ENCODE measurements at places on chromosomes 7 and 10.
A peak's percentile ranks its signal among the peaks of the same experiment; 100 is the strongest.

- DNase-seq, result no peak
Observed at GRCh38 chr10:44242091-44242490, 142.8 kb downstream of the CXCL12 start.

DNA sequence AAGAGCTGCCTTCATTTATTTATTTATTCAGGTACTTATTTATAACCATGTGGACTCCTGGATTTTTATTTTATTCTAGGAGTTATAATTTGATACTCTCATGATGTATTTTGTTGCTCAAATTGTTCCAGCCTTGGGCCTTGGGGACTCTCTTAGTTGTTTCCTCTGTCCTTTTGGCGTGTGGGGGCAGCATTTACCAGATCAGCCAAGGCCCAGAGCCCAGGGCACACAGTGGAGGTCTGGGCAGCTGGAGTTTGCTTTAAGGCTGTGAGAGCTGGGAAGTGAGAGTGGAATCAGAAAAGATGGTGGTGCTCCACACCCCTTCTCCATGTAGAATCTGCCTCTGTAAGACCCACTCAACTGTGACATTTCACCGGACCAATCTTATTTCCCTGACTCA is 398.9 kb downstream of the RPS24 start:
- DNase-seq, result no peak

- no peak for DNase-seq
Observed at GRCh38 chr7:137354396-137354795, 10.9 kb upstream of the PTN start.

GRCh38 chr10:45515630-45516029 is 141.6 kb downstream of the ALOX5 start:
- no peak for DNase-seq

- no peak for DNase-seq
Observed at GRCh38 chr10:28796606-28797512, 119.5 kb downstream of the BAMBI start.

DNA sequence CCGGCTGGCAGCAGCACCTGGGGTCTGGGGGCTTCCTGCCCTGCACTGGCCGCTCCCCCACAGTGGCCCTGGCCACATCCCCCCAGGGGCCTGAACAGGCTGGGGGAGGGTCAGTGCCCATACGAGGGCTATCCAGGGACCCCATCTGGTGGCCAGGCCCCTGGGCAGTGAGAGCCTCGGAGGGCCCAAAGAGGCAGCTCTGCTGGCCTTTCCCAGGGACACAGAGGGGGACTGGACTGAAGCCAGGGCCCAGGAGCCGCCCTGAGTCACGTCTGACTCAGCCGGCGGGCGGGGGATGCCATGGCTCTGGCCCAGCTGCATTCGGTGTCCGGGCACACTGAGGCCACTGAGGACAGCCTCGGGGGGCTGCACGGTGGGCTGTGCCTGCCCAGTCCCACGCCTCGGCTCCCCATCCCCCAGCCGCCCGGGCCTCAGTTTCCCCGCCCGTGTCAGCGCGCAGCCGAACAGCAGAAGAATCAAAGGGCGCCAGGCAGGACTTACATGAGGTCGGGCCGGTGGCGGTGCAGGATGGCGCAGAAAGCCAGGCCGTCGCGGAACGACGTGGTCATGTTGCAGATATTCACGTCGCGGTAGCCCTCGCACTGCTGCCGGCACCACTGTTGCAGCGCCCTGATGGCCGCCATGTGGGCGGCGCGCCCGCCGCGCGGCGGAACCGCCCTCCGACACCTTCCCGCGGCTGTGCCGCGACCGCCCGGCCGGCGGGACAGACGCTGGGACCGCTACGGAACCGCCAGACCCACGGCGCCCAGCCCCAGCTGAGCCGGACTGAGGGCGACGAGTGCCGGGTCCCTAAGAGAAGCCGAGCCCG is at the start of gene MICALL2:
TSS of gene MICALL2 (minus strand) at position 788 of the 829 bp plus-strand sequence. CDS start at position 644, 144 bp downstream.
- DNase-seq, result peak; percentile 13

DNA sequence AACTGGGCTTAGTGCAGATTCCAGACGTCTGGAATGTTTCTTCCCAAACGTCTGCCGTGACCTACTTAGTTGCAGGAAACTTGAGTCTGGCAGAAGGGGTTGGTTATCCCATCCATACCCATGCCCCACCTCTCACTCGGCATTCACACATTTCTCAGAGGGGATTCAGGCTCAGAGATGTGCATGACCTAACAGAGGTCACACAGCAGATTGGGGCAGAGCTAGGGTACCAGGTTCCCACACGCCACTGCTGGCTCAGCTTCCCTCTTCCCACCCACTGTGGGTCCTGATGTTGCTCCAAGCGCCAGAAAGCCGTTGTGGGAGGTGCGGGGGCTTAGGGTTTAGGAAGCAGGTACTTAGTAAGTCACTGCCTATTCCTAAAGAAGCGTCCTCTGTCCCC is 3.0 kb downstream of the UCMA start:
- no peak for DNase-seq

DNA sequence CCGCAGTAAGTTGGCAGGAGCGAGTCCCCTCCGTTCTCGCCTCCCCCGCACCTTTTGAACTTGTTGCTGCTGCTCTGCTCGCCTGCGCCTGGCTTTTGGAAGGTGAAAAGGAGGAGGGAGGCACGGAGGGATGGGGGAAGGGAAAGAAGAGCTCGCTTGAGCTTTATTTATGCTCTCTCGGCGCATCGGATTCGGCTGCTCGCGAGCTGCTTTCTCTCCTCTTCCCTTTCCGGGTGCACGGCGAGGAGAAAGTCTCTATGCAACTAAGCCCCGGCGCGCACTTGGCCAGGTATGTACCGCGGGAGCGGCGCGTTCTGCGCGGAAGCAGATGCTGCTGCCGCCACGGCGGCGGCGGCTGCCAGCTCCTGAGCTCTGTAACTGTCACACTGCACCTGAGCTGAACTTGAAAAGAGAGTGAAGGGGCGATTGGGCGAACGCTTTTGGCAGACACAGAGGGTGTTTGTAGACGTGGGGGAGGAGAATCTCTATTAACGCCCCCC is 551 bp downstream of the KCND2 start:
- no peak for DNase-seq

DNA sequence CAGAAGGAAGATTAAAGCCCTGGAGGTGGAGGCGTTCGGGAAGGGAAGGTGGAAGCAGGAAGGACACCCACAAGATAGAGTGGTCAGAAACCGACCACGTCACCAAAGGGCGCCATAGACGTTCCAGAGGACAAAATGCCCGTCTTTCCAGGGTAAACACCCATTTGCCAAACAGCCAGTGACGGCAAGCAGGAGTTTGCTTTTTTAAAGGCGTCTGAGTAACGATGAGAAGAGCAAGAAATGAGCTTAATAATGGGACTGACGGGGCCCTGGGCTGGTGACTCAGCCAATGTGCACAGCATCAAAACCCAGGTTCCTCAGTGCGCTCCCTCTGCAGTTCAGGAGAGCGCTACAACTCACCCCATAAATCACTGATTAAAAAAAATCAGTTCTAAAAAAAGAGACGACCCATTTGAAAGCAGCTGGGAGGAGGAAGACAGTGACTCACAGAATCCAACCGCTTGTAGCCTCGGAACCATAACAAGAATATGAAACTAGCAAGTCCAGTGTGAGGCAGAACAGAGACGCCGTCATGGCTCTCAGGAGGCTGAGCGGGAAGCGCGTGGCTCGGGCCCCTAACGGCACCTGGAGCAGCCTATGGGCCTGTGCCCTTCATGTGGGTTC is 5.9 kb downstream of the DIP2C start:
- DNase-seq, result no peak

DNA sequence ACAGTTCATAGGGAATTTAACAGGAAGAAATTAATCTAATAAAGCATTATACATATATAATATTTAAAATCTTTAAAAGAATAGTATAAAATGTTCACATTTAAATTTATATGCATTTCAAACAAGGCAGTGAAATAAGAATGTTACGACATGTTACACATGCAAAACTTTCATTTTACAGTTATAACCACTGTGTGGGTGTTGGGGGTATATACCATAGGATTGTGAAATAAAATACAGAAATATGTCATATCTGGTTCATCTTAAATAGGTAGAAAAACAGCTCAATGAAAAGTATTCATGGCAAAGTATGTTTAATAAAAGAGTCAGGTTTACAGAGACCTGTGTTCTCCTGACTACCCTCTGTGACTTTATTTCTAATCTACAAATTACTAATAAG is 45.6 kb downstream of the CHCHD3 start:
- DNase-seq, result no peak

DNA sequence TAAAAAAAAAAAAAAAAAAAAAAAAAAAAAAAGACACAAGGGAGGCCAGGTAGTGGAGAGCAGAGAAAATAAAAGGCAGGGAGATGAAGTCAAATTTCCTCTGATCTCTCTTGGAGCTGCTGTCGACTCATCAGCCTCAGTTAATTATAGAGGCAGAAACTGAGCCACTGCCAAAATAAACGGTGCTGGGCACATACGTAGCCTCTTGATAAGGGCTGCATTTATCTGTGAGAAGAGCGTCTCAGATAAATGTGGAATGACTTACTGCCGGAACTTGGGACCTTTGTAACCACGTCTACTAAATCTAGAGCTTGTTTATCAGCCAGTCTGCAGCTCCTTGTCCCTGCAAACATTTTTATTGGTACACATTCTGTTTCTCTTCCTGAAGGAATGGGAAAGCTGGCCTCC is 162.3 kb downstream of the BAMBI start:
- no peak for DNase-seq

DNA sequence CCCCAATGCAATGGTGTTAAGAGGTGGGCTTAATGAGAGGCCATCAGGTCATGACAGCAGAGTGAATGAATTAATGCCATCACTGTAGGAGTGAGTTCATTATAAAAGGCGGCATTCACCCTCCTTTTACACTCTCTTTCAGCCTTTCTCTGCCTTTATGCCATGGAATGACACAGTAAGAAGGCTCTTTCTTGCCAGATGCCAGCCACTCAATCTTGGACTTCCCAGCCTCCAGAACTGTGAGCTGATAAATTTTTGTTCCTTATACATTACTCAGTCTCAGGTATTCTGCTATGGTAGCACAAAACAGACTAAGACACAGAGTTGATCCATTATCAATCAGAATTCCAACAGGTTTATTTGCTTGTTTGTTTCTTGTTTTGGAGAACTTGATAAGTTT is 3.2 kb downstream of the TCAF1 start:
- DNase-seq, result no peak

DNA sequence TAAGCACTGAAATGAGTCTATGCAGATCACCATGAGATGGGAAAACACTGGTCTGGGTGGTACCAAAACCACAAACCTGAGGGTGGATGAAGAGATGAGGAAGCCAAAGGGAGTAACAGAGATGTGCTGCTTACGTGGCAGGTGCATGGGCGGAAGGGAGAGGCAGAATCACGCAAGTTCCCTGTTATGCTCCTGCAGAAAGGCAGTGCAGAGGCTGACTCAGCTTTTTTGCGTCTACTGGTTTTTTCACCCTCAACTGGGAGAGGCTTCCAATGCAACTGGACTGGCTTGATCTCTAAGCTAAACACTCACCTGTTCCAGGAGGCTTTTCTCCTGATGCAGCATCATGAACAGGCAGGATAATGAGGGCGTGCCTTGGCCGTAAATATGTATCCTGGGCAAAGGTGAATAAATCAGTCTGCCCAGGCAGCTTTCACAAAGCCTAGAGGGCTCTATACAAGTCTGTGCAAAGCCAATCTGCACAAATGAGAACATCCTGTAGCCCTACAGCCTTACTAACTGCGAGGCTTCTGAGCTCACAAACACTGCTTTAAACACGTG is 95.4 kb upstream of the AFAP1L2 start:
- no peak for DNase-seq

- peak; percentile 11 for DNase-seq
Observed at GRCh38 chr7:105759670-105760550, 116.5 kb downstream of the ATXN7L1 start.

DNA sequence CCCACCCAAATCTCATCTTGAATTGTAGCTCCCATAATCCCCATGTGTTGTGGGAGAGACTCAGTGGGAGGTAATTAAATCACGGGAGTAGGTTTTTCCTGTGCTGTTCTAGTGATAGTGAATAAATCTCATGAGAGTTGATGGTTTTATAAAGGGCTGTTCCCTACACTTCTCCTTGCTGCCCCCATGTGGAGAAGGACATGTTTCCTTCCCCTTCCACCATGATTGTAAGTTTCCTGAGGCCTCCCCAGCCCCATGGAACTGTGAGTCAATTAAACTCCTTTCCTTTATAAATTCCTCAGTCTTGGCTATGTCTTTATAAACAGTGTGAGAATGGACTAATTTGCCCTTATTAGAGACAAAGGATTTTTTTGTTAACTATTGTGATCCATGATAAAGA is 48.5 kb upstream of the MKX start:
- no peak for DNase-seq

GRCh38 chr10:30092151-30092790 is 32.9 kb upstream of the JCAD start:
- DNase-seq, result no peak

GRCh38 chr10:84308481-84309304 is 19.7 kb upstream of the CCSER2 start:
- no peak for DNase-seq

GRCh38 chr7:147013825-147014224 is 897.2 kb downstream of the CNTNAP2 start:
- no peak for DNase-seq

DNA sequence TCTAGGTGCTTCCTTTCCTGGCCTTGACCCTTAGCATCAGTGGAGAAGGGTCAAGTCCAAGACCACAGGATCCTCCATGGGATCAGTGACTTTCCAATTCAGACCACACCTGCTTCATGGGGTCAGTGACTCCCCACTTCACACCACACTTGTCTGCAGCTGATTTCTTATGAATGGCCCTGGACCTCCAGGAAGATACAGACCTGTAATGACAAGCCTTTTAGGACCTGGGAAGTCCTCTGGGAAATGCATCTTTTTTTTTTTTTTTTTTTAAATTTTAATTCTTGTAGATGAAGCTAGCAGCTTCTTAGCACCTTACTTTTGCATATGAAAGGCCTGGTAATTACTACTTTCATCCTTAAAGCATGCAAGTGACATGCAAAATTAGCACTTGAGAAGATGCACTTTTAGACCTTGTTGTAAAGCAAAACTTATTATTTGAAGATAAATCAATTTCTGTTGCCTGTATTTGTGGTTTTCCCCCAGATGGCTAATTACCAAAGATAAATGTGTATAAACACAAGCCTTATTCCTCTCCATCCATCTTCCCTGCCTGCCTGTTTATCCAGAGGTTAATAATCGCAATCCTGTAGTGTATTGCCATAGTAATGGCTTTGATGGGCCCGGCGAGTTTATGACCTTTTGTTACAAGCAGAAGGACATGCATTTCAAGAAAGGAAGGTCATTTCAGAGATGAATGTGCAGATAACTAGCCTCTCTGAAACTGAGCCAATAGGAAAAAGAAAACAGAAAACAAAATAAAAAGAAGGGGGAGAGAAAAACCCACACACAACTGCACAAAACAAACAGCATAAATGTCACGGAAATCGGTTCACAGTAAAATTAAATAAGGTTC is 1018.7 kb downstream of the TYW1 start:
- DNase-seq, result no peak

GRCh38 chr7:101978683-101979082 is 161.3 kb downstream of the CUX1 start:
- no peak for DNase-seq
